ENCODE measurements at places on chromosomes 13 and 19.

DNA sequence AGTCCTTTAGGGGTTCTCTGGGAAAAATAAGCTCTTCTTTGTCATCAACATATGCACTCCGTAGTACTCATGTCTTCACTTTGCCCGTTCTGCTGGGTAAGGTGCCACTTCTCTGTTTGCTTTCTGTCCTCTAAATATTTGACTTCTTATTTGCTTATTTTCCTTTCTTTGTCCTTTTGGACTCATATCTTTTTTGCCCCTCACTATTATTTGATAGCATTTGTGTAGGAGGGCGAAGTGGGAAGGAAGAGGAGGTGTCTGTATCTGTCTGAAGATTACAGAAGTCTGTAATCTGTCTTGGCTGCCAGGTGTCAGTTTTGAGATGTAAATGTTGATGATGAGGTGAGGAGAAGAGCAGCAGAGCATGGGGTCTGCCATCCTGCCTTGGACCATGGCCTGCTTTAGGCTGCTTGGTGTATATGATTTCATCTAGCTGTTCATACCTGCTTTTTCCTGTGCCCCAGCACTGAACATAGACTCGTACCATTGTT lies 30.8 kb downstream of the USPL1 start:
- DNase-seq: no peak

DNA sequence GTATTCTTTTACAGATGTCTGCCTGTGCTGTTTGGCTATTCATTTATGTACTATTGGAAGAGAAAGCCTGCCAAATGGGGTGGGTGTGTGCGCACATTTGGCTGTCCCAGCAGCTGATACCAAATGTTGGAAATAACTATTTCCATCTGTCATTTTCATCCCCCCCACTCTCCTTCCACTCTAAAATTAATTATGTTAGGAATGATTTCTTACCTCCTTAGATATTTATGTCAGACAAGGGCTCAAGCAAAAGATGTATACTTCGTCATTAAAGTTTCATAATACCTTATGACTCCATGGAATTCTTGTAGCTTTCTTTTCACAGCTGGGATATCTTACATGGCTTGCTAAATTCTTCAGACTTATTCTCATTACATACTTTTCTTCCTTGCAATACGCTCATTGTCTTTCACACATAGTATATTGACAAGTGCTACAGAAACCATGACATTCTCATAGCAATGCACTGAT lies 18.6 kb downstream of the ITM2B start:
- DNase-seq: no peak

GRCh38 chr19:8396563-8397203 lies 6.5 kb downstream of the RAB11B start:
- DNase-seq: peak; percentile 71

- DNase-seq: peak; percentile 22
These were observed 2.3 kb upstream of the LCP1 start for GRCh38 chr13:46184277-46184699.

DNA sequence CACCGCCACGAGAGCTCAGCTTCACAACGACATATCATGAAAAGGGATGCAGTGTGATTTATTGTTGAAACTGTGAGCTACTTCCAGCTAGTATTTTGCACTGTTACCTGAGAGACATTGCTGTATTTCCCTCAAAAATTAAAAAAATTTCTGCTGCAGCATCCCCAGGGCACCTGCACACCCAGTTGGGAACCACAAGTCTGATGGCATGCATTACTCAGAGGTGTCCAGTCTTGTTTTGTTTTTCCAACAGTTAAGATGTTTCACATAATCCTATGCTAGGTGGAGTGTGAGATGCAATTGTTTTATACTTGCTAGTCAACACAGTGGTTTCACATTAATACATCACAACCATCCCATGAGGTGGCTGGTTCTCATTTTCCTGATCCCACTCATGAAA lies 285.2 kb downstream of the SHISA2 start:
- DNase-seq: no peak

- DNase-seq: no peak
These were observed 48.8 kb downstream of the DCLK1 start for GRCh38 chr13:36082396-36082795.

DNA sequence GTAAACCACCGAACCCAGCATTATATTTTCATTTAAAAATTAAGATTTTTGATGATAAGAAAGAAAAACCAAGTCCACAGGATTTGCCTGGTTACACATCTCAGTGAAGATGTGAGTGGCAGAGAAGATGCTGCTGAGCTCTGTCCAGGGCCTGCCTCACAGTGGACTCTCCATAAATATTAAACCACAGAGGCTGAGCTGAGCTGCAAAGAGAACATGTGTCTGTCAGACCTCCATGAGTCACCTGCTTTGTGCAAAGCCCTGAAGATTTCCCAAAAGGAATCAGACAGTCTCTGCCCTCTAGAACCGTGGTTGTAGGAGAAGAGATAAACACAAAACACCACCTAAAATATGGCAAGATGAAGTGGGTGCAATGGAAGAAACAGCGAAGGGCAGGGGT lies 127.2 kb upstream of the TSC22D1 start:
- DNase-seq: no peak

GRCh38 chr13:113407103-113407530 lies 43.2 kb upstream of the GRTP1 start:
- no peak for DNase-seq

DNA sequence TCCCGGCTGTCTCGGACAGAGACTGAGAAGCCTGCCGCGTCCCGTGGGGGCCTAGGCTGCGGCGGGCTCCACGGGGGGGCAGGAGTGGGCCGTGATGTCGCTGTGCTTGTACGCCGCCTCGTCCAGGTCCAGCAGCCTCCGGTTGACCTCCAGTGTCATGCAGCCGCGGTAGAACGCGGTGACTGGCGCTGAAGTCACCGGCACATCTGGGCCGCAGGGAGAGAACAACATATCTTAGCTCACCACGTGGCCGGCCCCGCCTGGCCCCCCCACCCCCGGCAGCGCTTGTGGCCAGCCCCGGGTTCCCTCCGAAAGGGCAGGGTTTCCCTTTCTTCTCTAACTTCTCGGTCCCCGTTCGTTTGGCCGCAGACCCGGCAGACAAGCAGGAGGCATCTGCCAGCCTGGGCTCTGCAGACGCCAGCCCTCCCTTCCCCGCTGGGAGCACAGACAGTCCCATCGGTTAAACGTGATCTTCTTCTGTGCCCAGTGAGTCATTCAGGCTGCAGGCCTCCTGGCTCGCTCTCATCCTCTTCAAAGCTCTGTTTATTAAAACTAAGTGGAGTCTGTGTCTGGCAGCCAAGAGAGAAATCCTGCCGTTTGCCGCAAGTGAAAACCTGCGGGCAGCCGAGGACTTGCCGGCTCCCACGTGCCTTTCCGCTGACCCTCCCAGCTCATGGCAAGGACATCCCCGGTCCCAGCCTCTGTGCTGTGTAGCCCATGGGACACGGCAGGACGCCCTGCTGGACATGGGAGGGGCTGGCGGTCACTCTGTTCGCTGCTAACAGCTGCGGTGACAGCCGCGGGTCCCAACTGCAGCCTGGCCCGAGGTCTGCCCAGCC lies 42.8 kb downstream of the GAS6 start:
- peak; percentile 78 for DNase-seq

DNA sequence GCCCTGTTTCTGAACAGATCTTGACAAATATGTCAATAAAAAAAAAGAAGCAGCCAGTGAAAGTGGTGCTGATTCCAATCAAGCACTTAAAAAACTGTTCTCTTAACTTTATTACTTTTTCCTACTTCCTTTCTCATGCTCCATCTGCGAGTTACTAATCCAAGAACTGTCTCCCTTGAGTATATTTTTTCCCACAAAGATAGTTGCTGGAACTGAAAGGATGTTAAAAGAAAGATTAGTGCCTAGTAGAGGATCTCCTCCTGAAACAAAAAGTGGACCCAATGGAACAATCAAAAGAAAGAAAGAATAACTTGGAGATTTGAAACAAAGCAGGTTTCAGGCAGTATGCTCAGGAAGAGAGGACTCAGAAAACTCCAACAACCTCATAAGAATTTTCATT lies 1034.8 kb downstream of the PCDH17 start:
- DNase-seq: no peak

DNA sequence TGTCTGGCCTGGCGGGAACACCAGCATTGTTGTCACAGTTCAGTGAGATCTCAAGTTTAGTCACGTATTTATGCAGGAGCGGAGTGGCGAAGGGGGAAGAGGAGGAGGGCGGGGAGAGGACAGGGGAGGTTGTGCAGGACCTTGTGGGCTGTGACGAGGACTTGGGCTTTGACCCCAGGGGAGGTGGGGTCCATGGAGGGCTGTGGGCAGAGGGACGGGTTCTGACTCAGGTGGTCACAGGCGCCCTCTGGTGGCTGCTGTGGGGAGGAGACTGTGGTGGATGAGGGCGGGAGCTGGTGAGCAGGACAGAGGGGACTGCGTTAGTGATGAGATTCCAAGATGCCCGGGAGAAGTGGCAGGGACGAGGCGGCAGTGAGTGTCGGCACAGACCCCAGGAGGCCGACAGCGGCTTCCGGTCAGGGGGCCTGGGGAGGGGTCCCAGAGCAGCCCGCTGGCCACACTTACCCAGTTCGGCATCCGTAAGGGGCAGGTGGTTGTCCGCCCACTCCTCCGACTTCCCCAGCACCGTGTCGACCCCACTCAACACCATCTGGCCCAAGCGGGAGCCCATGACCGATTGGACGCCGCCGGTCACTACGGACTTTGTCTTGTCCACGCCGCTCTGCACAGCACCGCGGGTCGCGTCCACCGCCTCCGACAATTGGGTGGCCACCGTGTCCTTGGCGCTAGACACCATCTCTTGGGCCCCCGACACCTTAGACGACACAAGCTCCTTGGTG lies 15.7 kb downstream of the PLIN3 start:
- DNase-seq: peak; percentile 74

DNA sequence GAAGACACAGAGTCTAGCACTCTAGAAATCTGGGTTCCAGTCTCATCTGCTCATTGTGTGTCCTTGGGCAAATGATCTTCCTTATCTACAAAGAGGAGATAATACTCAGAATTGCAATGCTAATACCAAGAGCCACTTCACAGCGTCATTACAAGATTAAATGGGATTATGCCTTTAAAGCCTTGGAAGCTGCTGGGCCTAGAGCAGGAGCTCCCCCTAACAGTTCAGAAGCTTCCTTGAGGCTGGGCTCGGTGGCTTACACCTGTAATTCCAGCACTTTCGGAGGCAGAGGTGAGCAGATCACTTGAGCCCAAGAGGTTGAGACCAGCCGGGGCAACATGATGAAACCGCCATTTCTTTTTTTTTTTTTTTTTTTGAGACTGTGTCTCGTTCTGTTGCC lies 27.6 kb downstream of the AP2S1 start:
- no peak for DNase-seq

GRCh38 chr13:44692173-44692713 lies 116.1 kb upstream of the TSC22D1 start:
- DNase-seq: no peak

GRCh38 chr13:21130116-21130515 lies 46.2 kb downstream of the SKA3 start:
- DNase-seq: no peak

DNA sequence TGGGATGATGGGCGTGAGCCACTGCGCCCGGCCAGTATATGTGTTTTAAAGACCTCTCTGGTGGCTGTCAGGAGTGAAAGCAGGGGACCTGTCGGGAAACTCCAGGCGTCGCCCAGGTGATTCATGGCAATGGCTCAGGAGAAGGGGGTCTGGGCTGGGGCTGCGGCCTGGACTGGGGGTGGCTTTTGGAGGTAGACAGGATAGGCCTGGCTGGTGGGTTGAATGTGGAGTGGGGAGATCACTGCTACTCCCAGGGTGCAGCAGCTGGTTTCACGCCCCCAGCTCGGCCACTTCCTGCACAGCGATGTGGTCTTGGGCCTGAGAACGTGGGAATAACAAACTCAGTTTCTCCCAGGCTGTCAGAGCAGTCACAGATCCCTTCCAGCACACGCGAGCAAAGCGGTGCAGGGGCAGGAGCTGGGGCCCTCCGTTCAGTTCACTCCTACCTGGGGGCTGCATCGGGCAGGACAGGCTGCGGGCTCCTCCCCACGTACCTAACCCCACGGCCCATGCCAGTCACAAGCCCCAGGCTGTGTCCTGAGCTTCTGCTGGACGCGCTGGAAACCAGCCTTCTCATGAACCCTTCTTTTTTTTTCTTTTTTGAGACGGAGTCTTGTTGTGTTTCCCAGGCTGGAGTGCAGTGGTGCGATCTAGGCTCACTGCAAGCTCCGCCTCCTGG lies 18.9 kb downstream of the KDM4B start:
- DNase-seq: no peak

DNA sequence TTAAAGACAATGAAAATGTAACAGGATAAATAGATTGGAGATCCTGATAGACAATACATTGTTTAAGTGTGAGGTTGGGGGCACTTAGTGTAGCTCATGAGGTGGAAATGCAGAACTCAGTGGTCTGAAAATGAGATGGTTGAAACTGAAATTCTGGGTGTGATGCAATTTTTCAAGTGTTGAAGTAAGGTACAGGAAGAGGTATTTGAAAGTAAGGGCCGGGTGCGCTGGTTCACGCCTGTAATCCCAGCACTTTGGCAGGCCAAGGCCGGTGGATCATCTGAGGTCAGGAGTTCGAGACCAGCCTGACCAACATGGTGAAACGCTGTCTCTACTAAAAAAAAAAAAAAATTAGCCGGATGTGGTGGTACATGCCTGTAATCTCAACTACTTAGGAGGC lies 113.0 kb downstream of the UFM1 start:
- DNase-seq: no peak

GRCh38 chr13:23391752-23392151 lies 41.8 kb downstream of the SACS start:
- DNase-seq: no peak

GRCh38 chr19:54252243-54252642 lies 4.8 kb downstream of the LILRB5 start:
- DNase-seq: no peak

DNA sequence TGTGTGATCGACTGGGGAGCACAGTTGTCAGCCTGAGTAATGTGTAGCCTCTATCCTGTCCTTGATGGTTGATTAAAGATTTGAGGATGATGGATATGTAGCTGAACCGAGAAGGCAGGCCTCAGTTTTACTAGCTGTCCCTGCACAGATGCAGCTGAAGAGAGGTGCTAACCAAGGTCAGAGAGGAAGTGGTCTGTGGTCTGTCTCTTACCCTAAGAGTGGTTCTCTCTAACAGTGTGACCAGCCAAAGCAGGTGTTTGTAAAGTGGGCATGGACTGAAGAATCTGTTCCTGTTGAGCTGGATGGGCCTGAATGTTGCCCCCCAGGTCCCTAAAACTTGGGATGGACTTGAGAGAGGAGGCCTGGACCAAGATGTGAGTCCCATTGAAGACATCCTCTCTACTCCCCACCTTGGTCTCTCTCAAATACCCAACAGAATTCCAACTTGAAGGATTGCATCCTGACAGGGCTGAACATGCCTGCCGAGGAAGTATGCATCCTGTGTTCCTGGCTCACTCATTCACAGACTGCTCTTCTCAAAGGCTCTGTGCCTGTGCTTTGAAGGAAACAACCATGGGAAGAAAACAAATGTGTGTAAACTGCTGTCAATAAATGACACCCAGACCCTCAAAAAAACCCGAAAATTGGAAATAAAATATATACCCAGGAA lies 223.8 kb downstream of the MAB21L1 start:
- no peak for DNase-seq

GRCh38 chr19:50626011-50626410 lies 13.7 kb downstream of the SYT3 start:
- DNase-seq: no peak

GRCh38 chr13:24860770-24861169 lies 96.8 kb downstream of the RNF17 start:
- DNase-seq: no peak

GRCh38 chr13:44211286-44211685 lies 162.3 kb upstream of the SERP2 start:
- no peak for DNase-seq

Measured in left ventricle myocardium inferior (tissue), 1 donor.